ENCODE measurements at places on chromosomes 7 and 10. TPM values are rescaled to one million over a fixed set of nuclear protein-coding genes. Genes with fewer than 3 reads are reported as not detected.
A peak's percentile ranks its signal among the peaks of the same experiment; 100 is the strongest.

- DNase-seq, result no peak
Observed at GRCh38 chr7:33248671-33249070, 119.3 kb downstream of the BBS9 start.

DNA sequence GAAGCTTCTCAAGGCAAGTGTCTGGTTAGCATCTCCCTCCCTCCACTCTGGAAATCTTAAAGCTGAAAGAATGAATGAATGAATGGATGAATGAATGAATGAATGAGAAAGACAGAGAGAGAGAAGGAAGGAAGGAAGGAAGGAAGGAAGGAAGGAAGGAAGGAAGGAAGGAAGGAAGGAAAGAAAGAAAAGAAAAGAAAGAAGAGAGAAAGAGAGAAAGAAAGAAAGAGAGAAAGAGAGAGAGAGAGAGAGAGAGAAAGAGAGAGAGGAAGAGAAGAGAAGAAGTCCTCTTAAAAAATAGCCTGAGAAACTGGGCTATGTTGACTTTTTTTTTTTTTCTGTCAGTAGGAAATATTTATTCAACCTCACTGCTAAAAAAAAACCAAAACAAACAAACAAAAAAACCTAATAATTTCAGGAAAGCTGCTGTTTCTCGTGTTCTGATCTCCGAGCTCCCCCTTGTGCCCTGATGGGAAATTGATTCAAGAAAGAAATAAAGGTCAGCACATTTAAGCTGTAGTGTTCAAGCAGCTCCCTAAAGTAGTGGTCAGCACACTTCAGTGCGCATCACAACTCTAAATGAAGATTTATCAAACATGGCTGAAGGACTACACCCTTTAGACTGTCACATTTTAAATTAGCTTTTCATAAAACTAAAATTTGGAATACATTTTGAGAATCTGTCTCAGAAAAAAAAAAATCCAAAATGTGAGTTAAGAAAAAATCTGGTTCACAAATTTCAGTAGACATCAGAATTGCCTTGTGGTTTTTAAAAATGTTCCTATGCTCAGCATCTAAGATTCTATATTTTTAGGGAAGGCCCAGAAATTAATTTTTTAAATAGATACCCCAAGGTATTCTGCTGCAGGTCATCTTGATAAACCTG is 154.3 kb downstream of the ELAPOR2 start:
- no peak for DNase-seq

DNA sequence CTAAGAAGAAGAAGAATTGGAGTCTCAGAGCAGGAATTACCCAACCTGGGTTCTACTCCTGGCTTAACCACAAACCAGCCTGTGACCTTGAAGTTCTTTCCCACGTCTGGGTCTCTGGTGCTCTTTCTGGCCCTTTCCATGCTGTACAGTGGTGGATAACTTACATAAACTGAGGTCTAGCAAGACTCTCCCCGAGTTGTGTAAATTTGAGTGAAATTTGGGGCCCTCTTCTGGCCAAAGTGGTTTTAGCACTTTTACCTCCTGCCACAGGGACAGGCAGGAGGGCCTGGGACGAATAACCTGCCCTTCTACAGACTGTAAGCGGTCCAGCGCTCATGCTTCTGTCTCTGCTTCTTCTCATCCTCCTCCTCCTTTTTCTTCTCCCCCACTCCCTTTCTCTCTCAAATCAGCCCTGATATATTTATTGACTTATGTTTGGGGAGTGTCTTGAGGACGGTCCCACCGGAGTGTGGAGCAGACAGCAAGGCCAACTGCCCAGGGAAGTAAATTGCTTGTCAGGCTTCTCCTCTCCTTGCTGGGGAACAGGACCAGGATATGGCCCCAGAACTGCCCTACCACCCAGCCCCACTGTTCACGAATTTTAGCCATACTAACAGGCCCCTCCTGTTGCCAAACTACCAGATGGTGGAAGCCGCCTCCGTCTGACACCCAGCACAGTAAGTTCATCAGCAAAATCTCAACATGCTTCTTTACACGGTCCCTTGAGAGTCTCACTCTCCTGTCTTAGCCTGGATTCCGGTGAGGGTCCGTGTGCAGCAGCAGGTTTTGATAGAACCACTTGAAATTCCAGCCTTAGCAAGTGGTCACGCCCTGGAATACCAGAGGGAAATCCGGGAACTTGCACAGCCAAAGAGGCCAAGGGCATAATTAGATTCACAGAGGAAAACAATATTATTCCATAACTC is 4.0 kb upstream of the SH3PXD2A start:
- peak; percentile 44 for DNase-seq

- no peak for DNase-seq
Observed at GRCh38 chr7:57343901-57344622, 105.9 kb upstream of the ZNF716 start.

GRCh38 chr10:52599551-52600200 is 172.9 kb downstream of the MBL2 start:
- no peak for DNase-seq

GRCh38 chr7:81499262-81500116 is 270.4 kb downstream of the HGF start:
- no peak for DNase-seq

Gene CPEB3
- total RNA-seq, result 1.9 TPM

- DNase-seq, result no peak
Observed at GRCh38 chr7:24381894-24382505, 98.0 kb downstream of the NPY start.

Gene ATOH7
- total RNA-seq, result 0.27 TPM

DNA sequence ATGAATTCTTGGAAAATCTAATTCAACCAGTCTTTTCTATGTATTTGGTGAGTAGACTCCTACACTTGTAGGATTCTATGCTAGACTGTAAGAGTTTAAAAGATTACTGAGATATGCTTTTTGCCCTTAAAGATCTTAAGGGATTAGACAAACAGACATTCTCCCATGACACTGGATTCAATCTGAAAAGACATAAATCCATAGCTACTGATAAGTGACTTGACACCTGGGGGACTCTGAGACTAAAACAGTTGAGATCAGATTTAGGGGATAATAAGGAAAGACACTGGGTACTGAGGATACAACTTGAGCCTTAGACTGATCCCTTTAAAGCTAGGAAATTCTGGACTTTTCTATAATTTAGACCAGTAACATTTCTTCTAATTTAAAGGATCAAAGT is 1233.4 kb downstream of the XPNPEP1 start:
- DNase-seq, result no peak

Gene PTPN20
- total RNA-seq, result 1.6 TPM

Gene CDCA7L
- total RNA-seq, result 46.3 TPM

DNA sequence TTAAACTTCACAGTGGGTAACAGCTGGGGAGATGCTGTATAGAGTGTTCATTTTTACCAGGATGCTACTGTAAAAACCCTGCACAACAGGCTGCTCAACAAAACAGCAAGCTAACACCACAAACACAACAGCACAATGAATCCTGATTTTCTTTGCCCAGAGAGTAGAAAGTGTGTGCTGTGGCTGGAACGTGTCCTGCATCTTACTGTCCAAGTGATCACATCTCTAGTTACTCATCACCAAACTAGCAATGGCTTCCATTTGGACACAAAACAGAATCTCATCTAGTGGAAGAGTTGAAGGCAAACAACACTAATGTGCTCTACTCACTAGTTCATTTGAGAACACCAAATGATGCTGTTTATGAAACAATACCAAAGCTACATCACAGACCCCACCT is 121.2 kb downstream of the SLC25A13 start:
- no peak for DNase-seq

- no peak for DNase-seq
Observed at GRCh38 chr7:90560730-90561129, 35.4 kb upstream of the CDK14 start.

DNA sequence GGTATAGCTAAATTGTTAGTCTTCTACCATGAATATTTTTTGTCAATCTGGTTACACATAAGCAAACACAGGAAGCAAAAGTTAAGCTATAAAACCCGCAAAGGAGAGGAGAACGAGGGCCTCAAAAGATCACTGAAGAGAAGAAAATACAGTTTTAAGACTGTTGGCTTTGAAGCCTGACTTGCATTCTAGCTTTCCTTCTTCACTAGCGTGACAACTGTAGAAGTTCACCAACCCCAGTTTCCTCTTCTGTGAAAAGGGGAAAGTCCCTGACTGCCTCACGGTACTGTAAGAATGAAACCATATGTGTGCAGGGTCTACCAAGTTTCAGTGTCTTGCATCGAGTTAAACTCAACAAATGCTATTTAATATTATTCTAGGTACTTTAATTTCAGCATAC is 7.5 kb upstream of the LRRN3 start:
- peak; percentile 84 for DNase-seq

Gene TSPAN33
- total RNA-seq, result 41.7 TPM

DNA sequence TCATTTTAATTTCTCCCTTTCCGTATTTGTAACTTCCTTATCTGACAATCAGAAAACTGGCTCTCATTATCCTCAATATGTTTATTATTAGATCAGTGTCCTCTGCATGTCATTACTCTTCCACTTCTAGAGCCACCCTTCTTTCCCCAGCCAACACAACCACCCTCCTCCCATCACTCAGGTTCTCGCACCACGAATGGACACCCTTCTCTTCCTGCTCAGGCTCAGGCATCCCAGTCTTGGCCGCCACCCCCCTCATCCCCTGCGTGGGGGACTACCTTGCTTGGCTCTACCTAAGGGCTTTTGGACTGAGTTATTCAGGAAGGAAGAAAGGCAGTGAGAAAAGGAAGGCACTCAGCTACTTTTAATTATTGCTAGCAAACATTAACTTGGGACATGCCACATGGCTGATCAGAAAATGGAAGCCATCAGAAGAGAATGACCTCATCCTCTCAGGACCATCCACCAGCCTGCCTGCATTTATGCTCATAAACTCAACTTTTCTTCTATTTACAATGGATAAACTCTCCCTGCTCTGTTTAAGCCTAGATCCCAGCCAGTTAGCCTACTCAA is 199.9 kb upstream of the PLXNA4 start:
- DNase-seq, result no peak

Gene TRPV6
- under 0.01 TPM for total RNA-seq

GRCh38 chr10:63396133-63396761 is 69.5 kb downstream of the JMJD1C start:
- DNase-seq, result no peak

GRCh38 chr7:137909042-137909441 is 62.3 kb upstream of the DGKI start:
- DNase-seq, result no peak

Gene NKX2-3
- 15.1 TPM for total RNA-seq

- no peak for DNase-seq
Observed at GRCh38 chr7:44621034-44621749, 14.8 kb downstream of the OGDH start.

Gene MYL10
- not detected for total RNA-seq

- DNase-seq, result no peak
Observed at GRCh38 chr7:139924461-139924860, 95.4 kb downstream of the TBXAS1 start.

DNA sequence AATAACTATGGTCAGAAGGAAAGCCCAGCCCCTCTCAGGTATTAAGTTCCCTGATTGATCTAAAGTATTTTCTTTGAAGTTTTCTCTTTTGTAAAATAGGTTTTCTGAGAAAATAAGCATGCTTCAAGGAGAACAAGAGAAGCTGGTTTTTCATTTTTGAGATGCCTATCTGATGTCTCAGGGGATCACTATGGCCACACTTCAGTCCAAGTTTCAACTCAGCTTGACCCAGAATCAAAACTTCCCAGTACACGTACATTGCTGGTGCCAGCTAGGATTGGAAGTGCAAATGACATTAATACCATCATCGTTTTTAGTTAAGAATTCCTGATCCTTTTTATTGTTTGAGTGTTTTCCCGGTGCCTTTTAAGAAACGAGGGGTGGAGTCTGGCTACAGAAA is 7.2 kb downstream of the ITIH5 start:
- DNase-seq, result no peak

GRCh38 chr7:100035876-100036275 is 13.7 kb upstream of the ZSCAN21 start:
- no peak for DNase-seq

GRCh38 chr10:69549959-69550358 is 23.3 kb downstream of the NEUROG3 start:
- DNase-seq, result no peak

GRCh38 chr7:85561706-85562105 is 374.9 kb upstream of the SEMA3D start:
- DNase-seq, result no peak

GRCh38 chr7:44538093-44538797 is 2.9 kb downstream of the NPC1L1 start:
- DNase-seq, result no peak

- DNase-seq, result no peak
Observed at GRCh38 chr7:105277341-105277740, 111.4 kb downstream of the SRPK2 start.

DNA sequence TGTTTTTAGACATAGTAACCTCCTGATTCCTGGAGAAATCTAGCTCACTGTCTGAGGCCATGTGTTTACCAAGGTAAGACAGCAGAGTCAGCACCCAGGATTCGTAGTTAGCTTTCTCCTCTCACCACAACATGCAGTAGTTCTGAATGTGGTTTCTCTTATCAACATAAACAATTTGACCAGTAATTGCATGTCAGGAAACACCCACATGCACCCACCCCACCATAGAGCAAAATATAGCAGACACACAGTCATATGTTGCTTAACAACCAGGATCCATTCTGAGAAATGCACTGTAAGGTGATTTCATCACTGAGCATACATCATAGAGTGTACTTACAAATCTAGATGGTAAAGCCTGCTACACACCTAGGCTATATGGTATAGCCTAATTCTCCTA is 1004.0 kb downstream of the ANKRD7 start:
- no peak for DNase-seq

DNA sequence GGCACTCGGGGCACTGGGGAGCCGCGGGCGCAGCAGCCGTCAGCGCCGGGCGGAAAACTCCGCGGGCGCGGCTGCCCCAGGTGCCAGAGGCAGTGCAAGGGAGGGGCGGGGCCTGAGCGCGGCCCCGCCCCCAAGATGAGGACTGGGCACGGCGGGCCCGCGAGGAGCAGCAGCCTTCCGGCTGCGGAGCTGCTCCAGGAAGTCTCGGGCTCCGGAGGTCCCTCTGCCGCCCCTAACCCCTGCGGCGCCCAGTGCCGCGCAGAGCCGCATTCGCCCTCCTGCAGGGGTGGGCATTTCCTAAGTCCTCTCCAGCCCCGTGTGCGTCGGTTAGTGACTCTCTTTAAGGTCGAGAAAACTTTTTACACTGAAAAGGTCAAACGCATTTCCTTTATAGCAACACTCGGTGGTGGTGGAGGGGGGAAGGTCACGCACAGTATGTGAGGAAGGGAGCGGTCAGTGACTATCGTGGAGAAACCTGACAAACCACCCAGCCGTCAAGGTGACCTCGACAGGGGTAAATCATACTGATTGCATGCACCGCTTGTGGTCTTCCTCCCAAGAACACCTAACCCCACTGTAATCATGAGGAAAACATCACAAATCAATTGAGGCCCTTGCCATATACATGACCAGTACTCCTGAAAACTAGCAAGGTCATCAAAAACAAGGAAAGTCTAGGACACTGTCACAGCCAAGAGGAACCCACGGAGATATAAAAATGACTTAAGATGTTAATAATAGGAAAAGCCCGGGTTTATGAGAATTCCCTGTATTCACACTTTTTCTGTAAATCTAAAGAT is at the start of gene ANXA11:
Gene ANXA11 (minus strand): TSS at position 61 of the 800 bp plus-strand sequence. CDS start 32,676 bp downstream, outside the sequence.
- peak; percentile 80 for DNase-seq

DNA sequence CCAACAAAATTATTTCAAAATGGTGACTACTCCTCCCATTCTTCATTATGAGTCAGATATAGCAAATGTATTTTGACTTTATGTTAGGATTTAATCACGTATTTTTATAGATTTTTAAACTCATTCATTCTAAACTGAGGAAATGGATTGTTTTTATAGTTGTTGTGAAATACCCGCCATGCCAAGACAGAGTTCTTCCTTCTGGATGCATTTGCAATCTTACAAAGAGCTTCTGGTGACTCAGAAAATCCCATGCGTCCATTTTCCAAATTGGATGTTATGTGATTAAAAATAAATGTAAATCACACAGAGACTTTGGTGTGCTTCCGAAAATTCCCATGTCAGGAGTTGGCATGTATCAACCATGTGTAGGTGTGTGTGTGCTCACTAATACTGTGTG is 179.3 kb downstream of the TRIL start:
- no peak for DNase-seq

Measured in hematopoietic multipotent progenitor cell (in vitro differentiated cells).